Fibroblast of the aortic adventitia (primary cell): ENCODE measurements at places on chromosomes 2 and 18.
A peak's percentile ranks its signal among the peaks of the same experiment; 100 is the strongest.

GRCh38 chr2:108534584-108535356 is 500 bp downstream of the LIMS1 start:
- DNase-seq = peak; percentile 60

DNA sequence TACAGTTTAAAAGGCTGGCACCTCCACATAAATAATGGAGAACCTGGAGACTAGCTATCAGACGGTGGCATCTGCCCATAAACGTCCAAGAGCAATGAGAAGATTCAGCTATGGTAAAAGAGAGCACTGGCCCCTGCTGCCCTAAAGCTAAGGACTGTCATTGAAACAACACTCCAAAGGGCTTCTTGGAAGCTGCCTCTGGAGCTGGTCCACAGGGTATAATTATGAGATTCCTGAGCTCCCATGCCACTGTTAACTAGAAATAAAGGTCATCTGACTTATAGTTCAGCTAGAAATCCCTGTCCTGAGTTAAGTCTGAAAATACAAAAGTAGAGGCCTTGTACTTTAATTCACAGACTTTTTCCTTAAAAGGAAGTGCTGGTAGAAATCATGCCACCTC is 39.9 kb upstream of the RBMS1 start:
- no peak for DNase-seq

DNA sequence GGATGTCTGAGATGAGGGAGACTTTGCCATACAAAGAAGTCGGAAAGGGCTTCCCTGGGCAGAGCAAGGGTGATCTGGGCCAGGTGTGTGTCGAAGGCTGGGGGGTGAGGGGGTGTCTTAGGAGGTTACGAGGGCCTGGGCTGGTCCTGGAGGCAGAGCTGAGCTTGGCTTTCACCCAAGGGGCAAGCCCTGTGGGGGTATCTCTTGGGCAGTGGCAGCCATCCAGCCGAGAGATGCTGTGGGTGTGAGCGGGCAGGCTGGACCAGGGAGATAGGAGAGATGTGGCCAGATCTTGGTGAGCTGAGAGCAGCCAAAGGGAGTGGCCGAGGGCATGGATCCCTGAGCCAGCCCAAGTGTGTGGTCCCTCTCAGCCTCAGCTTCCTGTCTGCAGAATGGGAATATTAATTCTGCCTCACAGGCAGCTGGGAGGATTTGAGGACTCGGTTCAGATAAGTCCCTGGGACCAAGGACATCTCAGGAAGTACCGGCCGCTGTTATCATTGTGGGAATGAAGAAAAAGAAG is 33.0 kb downstream of the MAL start:
- DNase-seq = no peak

DNA sequence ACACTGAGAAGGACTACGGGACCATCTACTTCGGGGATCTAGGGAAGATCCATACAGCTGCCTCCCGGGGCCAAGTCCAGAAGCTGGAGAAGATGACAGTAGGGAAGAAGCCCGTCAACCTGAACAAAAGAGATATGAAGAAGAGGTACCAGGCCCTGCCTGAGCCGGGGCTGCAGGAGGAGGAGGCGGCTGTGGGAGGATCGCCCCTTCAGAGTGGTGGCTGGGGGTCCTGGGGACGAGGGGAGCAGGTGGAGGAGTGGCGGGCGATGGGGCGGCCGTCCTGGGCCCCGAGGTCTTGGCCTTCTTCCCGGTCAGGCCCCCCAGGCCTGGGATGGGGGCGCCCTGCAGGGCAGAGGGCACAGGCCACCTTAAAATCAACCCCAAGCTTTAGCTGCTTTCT is 524 bp downstream of the ANKRD30B start:
- no peak for DNase-seq

DNA sequence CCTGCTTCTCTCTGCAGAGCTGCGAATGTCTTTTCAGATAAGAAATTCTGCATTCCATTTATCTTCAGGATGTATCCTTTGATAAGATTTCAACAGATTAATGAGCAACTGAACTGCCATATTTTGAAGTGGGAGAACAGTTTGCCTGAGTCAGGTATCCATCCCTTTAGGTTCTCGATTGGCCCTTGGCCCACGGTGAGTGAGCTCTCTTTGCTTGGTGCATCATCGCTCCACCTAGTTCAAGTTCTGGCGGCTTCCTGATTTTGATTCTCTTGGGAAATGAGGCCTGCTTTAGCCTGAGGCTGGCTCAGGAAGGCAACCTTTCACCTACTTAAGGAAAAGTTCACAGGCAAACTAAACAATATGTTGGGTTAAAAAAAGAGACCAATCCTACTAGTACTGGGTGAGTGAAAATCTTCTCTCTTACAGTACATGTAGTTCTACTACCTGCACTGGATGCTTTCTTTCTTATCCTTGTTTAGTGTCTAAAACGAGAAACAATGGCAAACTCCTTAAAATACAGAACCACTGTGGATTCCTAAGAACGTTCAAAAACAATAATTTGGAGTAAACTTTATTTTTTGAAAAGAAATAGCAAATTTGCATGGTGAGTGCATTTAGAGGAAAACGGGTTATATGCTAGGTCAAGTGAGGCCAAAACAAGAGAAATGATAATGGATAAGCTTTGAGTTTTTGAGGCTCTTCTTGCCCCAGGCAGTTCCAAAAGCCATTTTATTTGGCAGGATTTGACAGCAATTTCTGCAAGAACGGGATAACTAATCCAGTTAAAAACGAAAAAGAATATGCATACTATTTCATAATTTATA is 837 bp upstream of the ACSL3 start:
- DNase-seq = peak; percentile 85

DNA sequence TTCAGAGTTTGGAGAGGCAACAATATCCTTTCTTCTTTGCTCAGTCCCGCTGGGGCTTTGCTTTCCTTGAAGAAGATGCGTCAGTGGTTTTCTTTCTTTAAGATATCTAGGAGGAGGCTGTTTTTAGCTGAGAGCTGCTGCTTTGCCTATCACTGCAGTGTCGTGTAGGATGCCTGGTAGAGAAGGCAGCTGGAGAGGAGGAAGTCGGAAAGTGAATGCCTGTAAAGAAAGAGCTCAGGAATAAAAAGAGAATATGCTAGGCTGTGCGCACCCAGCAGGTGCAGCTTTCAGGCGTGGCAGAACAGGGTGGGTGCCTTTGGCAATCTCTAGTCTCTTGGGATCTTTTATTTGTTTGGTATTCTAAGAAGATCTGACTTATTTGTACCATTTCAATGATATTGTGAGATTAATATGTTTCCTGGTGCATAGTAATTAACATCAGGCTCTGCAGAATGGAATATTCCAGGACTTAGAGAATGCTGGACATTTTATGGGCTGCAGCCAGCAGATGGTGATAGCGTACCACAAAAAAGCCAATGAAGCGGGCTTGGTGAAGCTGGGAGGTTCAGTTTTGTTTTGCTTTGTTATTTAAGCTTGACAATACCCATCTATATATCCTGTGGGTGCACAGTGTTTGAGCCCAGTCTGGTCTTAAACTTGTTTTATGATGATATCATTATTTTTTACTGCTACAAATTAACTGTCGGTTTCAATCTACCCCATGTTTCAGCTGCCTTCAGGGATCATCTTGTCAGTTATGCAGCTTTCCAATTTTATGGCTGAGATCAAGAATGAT is 34.9 kb downstream of the CAVIN2 start:
- peak; percentile 85 for DNase-seq

DNA sequence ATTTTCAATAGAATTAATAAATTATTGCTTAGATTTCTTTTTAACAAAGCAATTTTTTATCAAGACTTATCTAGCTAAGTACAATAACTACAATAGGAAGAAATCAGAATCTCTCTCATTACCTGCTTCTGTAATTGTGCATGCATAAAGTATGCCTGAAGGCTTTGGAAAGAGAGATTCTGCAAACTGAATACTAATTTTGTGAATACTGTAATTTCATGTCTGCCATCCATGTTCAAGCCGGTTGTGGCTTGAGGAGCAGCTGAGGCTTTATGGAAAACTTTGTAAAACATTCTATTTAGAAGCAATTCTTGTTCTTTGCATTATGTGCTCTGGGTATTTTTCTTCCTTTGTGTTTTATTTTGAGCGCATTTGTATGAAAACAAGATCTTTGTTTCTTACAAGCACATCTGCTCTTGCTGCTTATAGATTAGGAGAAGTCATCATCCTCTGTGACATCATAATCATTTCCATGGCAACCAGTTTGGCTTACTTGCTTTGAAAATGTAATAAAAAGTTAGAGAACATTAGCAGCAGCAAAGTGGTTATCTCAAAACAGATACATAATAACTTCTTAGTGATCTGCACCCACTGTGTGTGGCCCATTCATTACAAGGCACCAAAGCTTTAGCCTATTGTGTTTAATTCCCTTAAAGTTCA is 16.0 kb upstream of the IKZF2 start:
- DNase-seq = no peak

- DNase-seq = no peak
These were observed 80.9 kb upstream of the SMAD7 start for GRCh38 chr18:49031511-49032188.

- DNase-seq = no peak
These were observed 39.6 kb downstream of the DOCK10 start for GRCh38 chr2:225002656-225003045.

GRCh38 chr2:23381084-23381483 is 3.9 kb upstream of the KLHL29 start:
- DNase-seq = peak; percentile 28

DNA sequence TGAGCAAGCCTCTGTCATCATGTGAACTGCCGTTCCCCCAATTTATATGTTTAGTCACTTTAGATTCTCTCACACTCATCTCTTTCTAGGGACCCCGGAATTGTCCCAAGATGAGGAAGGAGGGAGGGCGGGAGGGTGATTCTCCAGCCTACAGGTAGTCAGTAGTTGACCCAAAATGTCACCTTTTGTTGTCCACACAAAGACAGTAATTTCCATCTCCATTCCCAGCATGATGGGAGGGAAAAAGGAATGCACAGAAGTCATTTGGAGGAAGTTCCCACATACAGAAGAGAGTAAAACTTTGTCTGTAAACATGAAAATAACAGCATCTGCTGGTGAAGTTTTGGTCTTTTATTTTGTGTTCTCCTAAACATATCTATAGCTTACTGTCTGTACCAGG is 222.9 kb downstream of the KLHL29 start:
- no peak for DNase-seq

DNA sequence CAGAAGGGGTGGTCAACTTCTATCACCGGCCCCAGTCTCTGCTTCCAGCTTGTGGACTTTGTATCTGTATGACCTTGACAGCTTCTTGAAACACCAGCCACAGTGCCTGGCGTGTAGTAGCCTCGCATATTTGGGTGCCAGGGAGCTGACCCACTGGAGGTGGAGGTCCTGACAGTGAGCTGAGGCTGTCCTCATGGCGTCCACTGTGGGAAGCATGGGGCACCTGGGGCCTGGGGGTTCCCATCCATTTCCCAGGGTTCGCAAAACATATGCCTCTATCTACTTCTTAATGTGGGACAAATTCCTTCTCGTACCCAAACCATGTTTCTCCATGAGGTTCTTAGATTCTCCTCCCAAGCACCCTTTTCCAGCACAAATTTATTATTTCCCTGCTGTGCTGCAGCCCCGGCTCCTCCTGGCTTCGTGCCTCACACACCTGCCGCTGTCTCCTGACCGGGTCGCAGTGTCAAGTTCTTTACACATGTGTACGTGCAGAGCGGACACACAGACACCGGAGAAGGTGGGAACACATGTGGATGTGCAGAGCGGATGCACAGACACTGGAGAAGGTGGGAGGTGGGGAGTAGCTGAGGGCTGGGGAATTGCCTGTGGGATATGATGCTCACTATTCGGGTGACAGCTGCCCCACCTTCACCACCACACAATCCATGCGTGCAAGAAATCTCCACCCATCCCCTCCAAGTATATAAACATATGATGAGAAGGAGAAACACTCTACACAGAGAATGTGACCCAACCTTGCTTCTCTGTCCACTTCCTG is 23.4 kb downstream of the TMEM18 start:
- no peak for DNase-seq

DNA sequence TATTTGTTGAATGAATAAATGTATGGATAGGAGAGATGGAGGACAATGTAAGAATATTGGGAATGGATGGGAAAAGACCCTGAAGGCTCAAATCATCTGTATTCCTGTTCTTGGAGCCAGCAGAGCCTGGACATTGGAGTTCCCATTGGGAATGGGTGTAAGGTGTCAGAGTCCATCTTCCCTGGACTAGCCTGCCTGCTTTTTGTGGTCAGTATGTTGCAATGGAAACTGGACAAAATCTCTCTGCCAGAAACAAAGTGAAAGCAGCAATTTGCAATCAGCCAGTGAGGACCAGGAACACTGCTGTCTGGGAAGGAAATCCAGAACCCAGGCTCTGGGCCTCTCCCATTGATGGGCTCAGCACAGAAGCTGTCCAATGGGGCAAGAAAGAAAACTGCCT is 83.5 kb upstream of the SKOR2 start:
- no peak for DNase-seq

DNA sequence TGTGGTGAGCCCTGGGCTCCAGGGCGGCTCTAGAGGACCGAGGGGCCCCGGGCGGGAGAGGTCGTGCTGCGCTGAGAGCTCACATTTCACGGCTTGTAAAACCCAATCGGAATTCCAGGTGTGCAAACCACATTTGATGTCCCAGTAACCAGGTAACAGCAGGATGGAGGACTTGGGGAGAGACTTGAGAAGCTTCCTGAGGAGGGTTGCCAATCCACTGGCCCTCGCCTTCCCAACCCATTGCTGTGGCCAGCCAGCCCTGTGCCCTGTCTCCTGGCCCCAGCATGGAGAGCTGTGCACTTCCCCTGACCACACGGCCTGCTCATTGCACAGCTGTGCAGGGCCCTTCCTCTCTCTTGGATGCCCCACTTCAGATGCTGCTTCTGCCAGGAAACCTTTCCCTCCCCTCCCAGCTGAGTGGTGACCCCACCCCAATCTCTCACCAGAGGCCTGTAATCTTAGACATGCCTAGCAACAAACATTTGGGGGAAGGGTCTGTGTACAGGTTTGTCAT is 39.6 kb downstream of the ASB1 start:
- DNase-seq = no peak

DNA sequence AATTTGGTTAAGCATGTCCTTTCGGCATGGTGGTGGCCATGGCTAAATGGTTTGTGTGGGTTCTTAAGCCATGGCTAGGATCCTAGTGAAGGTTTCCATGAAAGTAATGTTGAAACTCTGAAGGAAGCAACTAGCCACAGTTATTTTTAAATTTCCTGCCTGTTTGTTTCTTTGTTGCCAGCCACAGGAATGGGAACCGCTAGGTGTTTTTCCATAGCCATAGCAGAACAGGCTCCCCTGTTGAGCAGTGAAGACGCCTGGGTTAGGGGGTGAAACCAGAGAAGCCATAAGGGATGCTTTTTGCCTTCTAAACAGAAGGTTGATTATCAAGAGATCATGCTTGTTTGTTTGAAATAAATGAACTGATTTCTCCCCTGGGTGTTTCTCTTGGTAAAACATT is 60.1 kb upstream of the CHMP1B start:
- DNase-seq = no peak

- DNase-seq = peak; percentile 98
These were observed 154.0 kb downstream of the SATB2 start for GRCh38 chr2:199303728-199304177.

DNA sequence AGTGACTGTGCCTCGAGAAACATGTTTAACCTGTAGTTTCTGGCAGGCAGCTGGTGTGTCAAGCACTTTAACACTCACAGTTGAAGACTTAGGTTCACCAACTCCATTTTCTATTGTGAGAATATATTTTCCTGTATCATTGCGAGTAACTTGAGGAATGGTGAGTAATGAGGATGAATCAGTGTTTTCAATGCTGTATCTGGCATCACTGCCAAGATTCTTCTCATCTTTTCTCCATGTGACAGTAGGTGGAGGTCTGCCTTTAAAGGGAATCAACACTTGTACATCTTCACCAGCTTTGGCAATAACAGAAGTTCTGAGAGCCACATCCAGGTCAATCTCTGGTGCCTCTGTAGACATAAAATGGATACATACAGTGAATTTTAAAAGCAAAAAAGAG is 72.8 kb downstream of the PLEKHA3 start:
- DNase-seq = peak; percentile 80

- no peak for DNase-seq
These were observed 16.1 kb downstream of the MLPH start for GRCh38 chr2:237503201-237503600.
